ENCODE measurements at places on chromosomes 3 and 15. TPM values are rescaled to one million over a fixed set of nuclear protein-coding genes. Genes with fewer than 3 reads are reported as not detected.

The ROPN1B gene
- total RNA-seq = 0.20 TPM

GRCh38 chr3:55870594-55870993 lies 383.5 kb upstream of the WNT5A start:
- no peak for DNase-seq

The MTHFS gene
- 28.4 TPM for total RNA-seq

The TMOD2 gene
- total RNA-seq = 1.9 TPM

DNA sequence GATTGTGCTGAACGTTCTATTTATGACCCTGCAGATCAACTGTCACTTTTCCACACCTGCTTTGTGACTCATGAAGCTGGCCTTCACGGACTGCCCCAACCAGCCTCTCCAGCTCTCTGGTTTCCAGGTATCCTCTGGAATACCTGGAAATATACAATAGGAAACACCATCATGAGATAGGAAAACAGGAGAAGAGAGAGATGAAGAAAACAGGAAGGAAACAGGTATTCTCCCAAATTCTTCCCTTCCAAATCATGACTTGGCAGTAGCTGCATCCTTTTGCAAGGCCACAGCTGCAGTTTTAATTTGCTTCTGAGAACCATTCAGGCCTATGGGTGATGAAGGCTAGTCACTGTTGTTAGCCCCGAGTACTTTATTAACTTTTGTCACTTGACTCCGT lies 909.1 kb downstream of the EPHA3 start:
- no peak for DNase-seq

- no peak for DNase-seq
Observed at GRCh38 chr15:77807115-77807514, 174.4 kb upstream of the LINGO1 start.

DNA sequence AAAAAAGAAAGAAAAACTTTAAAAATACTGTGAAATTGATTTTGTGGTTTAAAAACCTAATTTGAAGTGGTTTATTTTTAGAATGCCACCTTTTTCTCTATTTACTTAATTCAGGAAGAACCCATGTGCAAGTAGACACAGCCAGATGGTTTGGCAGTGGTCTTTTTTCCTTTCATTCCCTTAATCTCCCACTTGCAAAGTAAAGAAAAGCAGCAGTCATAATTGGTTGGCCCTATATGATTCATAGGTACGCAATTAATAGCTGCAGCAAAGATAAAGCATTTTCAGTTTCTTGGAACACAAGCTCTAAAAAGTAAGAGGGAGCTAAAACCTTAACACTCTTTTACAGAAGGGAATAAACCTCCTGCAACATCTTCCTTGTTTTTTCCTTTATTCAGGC lies 115.3 kb downstream of the MECOM start:
- no peak for DNase-seq

All from pancreas (tissue), 10 donors.